NAMALWA (cell line): ENCODE measurements at places on chromosomes 4 and X.
A peak's percentile ranks its signal among the peaks of the same experiment; 100 is the strongest.

DNA sequence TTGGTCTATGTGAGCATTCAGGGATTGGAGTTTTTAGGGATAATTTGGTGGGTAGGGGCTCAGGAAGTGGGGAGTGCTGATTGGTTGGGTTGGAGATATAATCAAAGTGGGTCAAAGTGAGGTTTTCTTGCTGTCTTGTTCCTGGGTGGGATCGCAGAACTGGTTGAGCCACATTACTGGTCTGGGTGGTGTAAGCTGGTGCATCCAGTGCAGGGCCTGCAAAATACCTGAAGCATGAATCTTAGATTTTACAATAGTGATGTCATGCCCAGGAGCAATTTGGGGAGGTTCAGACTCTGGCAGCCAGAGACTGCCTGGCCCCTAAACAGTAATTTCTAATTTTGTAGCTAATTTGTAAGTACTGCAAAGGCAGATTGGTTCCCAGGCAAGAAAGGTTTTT is 665.6 kb upstream of the PRKX start:
- DNase-seq = no peak

DNA sequence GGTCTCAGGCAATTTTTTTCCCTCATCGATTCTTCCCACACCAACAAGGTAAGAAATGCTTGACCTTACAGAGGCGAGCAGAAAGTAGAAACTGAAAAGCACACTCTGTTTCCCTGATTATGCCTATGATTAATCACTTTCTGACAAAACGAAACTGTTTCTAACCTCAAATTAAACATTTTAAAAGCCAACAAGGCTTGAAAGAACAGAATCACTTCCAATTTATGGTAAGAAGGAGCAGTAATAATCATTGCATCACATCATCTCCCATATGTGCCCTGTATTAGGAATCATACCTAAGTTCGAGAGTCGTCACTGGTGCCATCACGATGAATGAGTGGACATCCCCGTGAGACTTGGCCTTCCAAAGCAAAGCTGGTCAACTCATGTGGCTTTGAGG is 12.5 kb upstream of the CXCL13 start:
- no peak for DNase-seq

- no peak for DNase-seq
These were observed 1376.8 kb upstream of the ADGRL3 start for GRCh38 chr4:59823311-59823710.

DNA sequence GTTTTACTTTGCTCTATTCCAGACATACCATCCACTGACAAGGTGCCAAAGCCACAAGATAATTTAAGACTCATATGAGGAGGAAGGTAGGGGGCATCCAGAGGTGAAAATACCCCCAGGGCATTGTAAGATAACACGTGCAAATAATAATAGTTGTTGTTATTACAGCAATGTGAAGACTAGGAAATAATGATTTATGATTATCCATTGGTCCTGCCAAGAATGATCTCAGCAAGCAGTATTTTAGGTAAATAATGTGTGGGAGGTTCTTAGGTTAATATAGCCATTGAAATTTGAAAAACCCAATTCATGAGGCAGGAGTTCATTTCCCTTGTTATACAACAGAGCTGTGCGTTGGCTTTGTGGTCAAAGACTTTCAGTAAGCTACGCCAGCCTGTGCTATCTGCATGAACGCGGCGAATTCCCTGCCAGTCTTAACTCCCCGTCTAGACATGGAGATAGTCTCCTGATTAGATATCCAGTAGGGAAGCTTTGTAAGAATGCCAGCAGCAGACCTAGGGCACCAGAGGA is 47.2 kb upstream of the MXRA5 start:
- no peak for DNase-seq

DNA sequence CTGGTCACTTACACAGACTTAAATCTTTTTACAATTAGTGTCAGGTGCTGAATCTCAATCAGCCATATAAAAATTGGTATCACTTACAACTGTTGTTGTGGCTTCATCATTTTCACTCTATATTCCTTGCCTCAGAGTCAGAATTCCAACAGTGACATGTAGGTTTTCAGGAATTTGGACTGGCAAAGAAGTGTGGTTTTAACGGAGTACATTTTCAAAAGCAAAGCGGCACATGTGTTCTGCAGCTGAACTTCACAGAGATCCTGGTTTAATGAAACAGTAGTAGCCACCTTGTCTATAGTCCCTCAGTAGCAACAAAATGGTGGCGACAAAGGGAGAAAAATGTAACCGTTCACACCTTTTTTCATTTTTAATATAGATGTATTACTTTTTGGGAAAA is 486.6 kb downstream of the FAT4 start:
- DNase-seq = no peak

DNA sequence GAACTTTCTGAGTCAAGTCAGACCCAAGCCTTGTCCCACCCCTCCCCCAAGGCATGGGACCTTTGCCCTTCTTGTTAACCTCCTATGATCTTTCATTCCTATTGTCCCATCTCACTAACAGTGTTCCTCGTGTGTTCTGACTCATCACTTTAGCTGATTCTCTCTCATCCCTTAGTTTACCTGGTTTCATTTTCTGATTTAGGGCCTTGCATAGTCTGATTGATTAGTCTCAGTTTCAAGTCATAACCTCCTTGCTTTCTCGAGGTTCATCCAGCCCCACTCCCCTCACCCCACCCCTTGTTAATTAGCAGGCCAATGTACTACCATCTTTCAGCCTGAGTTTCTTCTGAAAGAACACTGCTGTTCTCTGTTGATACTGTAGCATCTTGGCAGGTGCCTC is 517.4 kb downstream of the RPA4 start:
- DNase-seq = no peak

- DNase-seq = no peak
These were observed 9.0 kb upstream of the SLC25A6 start for GRCh38 chrX:1400742-1401471.

- no peak for DNase-seq
These were observed 48.4 kb downstream of the UNC5C start for GRCh38 chr4:95500361-95500760.

- no peak for DNase-seq
These were observed 5.7 kb upstream of the JADE1 start for GRCh38 chr4:128803783-128804182.

DNA sequence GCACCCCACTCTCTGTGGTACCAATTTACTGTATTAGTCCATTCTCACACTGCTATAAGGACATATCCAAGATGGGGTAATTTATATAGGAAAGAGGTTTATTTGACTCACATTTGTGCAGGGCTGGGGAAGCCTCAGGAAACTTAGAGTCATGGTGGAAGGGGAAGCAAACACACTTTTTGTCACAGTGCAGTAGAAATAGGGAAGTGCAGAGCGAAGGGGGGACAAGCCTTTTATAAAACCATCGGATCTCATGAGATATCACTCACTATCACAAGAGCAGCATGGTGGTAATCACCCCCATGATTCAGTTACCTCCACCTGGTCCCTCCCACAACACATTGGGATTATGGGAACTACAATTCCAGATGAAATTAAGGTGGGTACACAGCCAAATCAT is 766.9 kb upstream of the PCDH10 start:
- no peak for DNase-seq

DNA sequence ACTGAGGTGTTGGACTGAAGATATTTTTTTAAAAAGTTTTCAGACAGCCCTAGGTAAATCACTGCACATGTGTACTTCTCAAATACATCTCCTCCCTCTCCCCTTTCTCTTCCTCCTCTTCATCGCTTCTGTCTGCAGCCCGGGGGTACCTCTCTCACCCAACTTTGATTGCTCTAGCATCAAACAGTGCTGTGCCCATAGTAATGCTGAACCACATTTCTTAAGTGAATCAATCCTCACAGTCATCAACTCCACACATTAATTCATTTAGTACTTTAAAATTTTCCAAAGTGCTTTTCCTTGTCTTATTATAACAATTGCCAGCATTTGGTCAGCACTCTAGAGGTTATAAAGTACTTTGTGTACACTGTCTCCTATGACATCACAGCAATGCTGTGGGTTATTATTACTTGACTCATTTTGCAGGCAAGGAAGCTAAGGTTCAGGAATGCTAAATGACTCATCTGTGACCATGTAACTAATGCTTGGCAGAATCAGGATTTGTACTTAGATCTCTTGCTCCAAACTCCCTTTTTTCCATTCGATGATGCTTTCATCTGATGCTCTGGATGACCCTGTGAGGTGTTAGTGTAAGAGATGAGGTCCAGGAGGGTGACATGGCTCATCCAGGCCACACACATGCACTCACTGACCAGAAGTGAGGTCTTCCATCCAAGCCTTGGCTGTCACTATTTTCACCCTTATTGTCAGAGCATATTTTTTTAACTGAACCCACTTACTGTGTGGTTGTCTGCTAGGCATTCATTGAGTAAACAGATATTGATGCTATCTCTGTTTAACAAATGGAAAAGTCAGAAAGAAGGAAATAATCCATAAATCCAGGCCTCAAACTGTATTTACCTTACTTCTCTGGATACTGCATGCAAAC is 58.8 kb downstream of the RHOH start:
- DNase-seq = no peak

- DNase-seq = no peak
These were observed 142.0 kb upstream of the NUDT6 start for GRCh38 chr4:123064390-123064789.

- no peak for DNase-seq
These were observed 12.1 kb upstream of the OPN1LW start for GRCh38 chrX:154131955-154132354.

DNA sequence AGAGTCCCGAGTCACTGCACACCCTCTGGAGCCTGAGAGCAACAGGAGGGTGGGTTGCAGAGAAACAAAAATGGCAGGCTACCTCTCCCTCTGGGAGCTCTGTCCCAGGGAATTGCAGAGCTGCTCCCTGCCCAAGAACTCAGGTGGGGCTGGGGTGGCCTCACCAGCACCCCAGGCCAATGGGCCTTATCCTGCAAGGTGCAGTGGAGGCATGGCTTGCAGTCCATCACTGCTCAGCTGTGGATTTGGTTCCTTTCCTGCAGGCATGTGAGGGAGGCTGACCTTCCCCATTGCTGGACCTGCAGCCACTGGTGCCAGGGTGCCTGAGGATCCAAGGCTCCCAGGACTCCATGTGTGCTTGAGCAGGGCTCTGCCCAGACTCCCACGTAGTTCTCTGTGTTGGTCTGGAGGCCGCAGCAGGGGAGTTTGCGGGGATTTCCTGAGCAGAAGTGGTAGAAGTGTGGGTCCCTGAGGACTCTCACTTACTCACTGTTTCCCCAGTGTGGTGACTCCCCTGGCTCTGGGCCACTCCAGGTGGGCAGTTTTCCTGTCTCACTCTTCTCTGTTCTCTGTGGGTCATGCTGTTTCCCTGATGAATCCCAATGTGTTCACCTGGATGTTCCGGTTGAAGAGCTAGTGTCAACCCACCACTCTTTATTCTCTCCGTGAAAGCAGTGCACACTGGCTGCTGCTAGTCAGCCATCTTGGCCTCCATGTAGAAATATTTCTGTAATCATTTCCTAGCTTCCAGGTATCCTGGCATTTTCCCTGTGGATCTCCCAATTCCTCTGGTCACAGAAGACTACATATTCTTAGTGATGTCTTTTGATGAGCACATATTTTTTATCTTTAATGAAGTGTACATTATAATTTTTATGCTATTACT is 82.3 kb downstream of the ARHGAP24 start:
- DNase-seq = peak; percentile 45

DNA sequence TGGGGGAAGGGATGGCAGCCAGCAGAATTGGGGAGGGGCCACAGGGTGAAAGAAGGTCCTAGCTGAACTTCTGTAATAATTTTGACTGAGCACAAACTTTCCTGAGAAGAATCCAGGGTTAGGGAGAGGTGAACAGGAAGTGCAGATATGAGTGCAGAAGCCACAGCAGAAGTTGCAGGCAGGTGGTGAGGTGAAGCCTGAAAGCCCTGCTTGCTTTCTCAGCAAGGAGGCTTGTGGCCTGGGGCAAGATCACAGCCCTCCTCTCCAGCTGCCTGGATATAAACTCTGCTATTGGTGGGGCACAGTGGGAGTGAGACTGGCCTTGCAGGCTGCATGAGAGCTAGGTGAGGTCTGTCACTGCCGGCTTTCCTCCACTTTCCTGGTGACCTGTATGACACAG is 44.1 kb upstream of the UPRT start:
- no peak for DNase-seq

DNA sequence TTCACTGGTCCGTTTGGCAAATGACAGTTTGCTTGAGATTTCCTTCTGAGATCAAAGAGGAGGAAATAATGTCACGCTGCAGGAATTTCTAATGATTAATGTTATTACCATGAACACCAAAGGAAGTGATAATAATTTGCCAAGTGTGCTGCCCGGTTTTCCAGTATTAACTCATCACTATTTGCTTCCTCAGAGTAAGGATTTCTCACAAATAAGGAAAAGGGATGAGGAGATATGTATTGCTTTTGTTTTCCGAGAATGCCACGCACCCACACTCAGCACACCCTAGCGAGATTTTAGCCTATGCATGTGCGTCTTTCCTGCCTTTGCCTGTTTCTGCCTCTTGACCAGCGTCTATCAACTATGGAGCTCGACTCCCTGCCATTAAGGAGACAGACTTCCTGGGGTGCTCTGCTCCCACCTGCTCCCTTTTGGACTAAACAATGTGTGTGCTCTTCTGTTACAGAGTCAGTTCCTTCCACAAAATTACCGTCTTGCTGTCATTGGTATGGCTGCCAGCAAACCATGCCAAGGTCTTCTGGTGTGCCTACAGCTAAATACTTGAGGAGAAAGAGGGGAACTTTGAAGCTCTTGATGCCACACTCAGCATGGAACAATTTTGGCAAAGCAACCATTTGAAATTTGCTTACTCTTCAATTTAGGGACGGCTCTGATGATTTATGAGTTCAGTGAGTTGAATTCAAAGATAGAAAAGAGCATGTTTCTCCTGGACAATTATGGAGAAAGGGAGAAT is 393.1 kb upstream of the ZFP42 start:
- no peak for DNase-seq

DNA sequence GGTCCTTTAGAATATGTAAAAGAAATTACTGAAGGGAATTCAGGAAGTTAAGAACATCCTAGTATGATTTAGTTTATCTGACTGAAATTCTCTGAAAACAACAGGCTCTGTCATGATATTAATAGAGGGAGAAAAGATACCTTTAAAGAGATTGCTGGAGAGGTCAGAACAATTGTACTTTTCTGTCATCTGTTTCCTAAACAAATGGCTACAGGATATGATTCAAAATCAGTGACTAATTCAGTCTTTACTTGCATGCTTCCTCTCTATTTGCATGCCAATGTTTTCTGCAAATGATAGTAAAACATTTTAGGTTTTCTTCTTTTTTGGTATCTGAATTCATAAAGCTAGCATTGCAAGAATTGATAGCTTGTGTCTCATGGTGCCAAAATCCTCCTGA is 616.7 kb upstream of the PCDH7 start:
- DNase-seq = no peak

DNA sequence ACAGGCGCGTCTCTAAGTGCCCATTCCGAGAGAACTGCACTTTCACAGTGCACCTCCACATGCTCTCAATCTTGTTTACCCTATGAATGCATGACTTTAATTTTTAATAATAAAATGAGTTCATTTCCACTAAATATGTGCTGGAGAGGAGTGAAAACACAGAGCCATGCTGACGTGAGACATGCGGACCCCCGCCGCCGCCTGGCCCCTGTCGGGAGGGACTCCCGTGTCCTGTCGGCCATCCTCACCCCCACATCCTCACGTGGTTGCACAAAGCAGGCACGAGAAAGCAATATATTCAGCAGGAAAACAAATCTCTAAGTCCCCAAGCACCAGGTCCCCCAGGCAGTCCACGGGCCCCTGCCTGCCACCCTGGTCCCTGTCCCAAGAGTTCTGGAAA is 23.1 kb downstream of the PPP2R2C start:
- DNase-seq = no peak

- DNase-seq = peak; percentile 90
These were observed 473 bp upstream of the CCNQ start for GRCh38 chrX:153599192-153600031.
